ENCODE measurements at places on chromosomes 5 and 9. TPM values are rescaled to one million over a fixed set of nuclear protein-coding genes. Genes with fewer than 3 reads are reported as not detected.

NEUROG1 gene
- total RNA-seq: not detected

- no peak for DNase-seq
Observed at GRCh38 chr5:83001796-83002381, 75.3 kb downstream of the TMEM167A start.

DNA sequence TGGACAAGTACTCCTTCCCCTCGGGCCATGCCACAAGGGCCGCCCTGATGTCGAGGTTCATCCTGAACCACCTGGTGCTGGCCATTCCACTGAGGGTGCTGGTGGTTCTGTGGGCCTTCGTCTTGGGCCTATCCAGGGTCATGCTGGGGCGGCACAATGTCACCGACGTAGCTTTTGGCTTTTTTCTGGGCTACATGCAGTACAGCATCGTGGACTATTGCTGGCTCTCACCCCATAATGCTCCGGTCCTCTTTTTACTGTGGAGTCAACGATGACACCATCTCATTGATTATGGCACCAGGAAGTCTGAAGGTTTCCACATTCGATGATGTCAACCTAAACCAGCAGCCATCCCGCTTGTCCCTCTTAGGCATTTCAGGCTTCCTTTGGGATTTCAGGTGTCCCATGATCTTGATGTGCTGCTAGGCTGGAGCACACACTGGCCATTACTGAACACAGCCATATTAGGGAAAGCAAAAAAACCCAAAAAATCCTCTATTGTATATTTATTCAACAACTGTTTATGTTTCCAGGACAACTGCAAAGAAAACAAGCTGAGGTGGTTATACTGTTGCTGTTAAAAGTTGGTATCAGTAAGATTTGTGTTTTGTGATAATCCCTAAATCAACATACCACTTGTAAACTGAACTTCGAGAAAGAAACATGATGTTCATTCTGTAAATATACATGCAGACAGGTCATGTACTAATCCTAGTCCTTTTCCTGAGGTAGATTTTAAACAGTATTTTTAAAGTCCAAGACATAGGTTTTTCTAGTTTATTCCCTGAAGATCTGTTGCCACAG is 1.1 kb downstream of the PLPP6 start:
- no peak for DNase-seq

DNA sequence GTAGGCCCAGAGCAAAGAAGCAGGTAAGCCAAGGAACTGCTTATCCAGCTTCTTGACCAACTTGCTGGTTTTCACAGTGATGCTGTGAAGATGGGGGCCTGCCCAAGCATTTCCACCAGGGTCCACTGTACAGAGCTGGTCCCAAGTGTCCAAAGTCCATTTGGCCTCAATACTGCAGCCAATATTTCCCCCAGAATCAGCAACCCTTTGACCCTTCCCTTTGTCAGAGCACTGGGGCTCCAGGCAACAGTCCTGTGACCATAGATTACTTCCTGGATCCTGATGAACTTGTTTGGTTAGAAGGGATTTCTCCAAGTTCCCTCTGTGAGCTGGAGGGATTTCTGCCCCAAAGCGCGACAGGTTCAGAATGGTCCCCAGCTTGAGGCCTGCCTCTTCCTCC is 26.3 kb downstream of the FAXDC2 start:
- DNase-seq: no peak

- no peak for DNase-seq
Observed at GRCh38 chr5:181194489-181195248, 10.3 kb downstream of the TRIM7 start.
